Stimulated activated CD8-positive, alpha-beta memory T cell treated with anti-CD3 and anti-CD28 coated beads, Interleukin-7, amount 100 ng/mL, for 4 hours (primary cell): ENCODE measurements at places on chromosomes 3 and 15.

DNA sequence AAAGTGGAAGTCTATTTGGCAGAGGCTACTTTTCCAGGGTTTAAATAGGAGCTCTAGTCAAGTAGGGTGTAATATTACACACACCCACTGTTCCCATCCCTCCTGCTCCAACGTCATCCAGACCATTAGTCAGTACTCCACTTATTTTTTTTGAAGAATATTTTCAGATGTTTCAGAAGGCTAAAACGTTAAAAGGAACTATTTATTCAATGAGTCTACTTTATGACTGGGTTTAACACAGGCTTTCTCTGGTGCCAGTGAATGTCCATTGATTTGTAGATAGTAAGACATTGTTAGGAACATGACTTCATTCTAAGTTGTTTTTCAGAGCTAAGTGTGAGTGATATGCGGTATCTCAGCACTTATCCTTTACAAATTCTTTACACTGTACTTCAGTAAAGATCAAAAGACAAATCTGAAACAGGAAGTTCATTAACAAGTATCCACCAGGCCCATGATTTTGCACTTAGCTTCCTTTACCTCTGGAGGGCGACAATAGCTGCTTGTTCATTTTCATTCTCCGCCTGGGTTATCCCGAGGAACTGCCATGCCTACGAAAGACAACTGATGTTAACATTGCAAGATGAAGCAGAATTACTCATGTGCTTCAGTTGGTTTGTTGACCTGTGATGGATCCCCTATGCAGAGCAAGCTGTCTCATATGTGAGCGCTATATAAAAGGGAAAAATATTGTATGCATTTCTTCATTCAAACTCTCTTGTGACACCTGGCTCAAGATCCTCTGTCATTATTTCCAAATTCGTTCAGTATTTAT lies 158.7 kb downstream of the USP13 start:
- no peak for DNase-seq

DNA sequence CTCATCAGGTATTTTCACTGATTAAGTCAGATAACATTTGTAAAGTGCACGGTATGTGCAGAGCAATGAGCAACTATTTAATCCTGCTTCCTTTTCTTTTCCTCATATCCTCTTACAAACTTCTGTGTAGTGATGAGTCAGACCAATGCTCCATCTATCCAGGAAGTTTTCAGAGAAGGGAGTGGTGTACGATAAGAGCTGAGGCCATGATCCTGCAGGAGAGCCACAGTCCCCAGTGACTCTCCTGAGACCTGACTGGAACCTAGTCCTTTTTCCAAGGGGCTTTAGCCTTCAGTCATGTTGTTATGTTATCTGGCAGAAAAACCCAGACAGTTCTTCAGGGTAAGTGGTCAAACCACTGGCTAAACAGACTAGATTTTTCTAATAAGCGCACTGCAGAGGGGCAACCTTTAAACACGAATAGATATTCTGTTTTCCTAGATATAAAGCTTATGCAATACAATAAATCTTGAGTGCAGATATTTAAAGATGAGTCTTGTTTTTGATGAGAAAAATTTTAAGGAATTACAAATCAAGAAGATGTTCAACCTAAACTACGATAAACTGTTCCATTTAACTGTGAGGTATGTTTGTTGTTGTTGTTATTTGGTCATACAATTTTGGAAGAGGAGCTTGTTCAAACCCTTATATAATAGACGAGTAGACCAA lies 110.5 kb upstream of the RAP2B start:
- DNase-seq, result no peak

DNA sequence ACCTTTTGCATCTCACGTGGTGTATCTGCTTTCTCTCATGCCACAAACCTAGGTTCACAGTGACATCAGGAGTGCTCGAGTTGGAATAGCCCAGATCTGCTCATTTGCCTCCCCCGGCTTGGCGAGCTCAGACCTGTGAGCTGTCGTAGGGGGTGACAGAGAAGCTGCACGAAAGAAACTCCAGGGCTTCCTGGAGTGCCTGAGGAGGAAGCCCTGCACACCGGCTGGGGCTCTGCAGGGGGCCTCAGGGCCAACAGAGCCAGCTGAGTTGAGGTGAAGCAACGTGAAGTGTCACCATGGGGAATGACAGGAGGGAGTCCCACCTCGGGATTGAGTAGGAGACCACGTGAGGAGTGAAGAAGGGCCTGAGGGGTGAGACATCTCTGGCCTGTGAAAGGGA lies 62.5 kb downstream of the RPN1 start:
- DNase-seq, result no peak

- no peak for DNase-seq
Observed at GRCh38 chr15:83982748-83983147, 252.8 kb upstream of the GOLGA6L4 start.

GRCh38 chr15:75814794-75815193 lies 28.5 kb upstream of the UBE2Q2 start:
- DNase-seq, result no peak

DNA sequence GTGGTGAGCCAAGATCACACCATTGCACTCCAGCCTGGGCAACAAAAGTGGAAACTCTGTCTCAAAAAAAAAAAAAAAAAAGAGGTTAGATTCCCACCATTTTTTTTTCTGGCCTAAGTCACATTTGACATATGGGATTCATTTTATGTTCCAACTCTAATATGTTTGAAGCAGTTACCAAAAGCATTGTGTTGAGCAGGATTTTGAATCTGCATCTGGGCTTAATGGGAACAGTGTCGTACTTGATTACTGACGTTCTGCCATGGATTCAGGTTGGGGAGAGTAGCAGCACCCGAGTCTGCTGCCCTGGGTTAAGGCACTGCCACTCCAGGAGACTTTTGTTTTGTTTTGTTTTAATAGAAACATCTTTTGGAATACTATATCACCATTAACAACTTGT lies 348.7 kb upstream of the TBL1XR1 start:
- no peak for DNase-seq

DNA sequence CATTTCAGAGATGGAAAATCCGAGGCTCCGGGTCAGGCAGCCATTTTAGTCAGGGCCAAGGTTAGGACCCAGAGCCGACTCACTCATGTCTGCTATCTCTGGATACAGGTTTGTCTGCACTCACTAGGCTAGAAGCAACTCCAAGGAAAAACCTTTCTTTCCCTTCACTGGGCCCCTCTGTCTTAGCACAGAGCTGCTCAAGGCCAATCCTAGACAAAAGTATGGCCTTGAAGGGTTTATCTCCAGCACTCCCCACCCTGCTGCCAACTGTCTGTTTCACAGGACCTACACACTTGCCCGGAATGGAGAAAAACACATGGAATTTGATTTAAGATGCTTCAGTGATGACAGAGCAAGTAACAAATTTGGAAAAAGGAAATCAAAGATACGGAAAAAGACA lies 25.6 kb downstream of the ACAN start:
- no peak for DNase-seq

DNA sequence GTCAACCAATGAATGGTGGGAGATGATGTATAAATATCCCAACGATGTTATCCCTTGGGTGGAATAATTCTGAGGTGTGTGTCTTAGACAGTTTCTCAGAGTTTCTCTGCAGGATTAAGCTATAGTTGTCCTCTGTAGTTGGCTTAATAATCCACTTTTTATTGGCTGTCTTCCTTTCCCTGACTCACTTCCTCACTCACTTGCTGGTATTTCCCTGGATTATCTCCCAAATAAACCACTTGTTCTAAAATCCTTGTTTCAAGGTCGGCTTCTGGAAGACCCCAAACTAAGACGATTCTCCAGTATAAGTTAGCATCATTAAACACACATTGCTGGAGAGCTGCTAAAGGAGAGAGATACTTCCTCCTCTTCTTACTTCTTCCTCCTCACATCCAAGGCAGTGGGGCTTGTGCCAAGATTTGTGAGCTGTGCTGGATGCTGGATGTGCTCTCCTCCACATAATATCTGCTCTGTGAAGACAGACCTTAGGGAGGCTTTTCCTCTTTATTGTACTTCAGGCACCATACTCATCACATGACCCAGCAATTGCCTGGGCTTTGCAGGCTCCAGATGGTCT lies 22.5 kb upstream of the ROPN1 start:
- no peak for DNase-seq

DNA sequence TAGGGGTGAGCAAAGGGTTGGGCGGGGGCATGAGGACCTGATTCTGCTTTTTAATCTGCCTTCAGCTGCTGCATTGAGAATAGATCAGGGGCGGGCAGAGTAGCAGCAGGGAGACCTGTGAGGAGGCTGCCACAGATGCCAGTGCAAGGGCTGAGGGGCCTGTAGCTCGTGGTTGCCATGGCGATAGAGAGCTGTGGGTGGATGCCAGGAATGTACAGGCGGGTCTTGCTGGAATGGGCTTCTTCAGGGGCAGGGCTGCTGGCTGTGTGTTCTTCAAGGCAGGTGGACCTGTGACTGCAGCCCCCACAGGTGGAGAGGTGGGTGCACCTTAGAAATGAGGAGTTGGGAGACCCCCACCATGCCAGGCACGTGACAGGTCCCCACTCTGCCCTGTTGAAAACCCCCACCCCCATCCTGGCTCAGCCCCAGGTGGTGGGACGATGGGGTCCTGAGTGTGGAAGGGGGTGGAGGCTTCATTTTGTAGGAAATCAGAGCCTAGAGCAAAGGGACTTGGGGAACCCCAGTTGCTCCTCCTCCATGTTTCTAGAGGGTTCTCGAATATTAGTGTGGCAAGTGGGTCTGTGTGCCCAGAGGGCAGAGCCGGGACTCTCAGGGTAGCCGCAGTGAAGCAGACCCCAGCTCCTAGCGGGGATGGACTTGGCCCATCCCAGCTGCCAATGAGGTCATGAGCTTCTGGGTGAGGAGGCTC lies 38.3 kb downstream of the SLC6A6 start:
- no peak for DNase-seq

GRCh38 chr15:79025201-79025600 lies 65.4 kb downstream of the RASGRF1 start:
- DNase-seq, result no peak

- DNase-seq, result no peak
Observed at GRCh38 chr15:44595246-44595645, 58.3 kb downstream of the EIF3J start.
